ENCODE measurements at places on chromosomes 4 and X.

- DNase-seq = no peak
Observed at GRCh38 chr4:8303081-8303480, 33.5 kb downstream of the HTRA3 start.

GRCh38 chr4:60817609-60818008, 382.5 kb upstream of the ADGRL3 start:
- DNase-seq = no peak

DNA sequence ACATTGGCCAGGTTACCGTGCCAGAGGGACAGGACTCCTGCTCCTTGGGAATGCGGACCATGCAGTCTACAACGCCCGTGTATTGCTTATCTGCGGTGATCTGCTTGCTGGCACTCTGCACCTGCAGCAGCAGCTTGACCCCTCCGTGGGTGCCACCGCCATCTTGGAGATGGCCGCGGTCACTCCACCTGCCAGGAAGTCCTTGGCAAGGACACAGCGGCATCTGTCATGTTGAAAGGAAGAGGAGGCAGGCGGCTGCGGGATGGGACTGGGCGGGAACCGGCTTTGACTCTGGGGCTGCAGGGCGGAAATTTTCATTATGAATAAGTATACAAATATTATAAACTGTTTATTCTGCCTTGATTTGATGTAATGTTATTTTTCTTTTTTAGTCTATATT, 63.4 kb downstream of the F11 start:
- no peak for DNase-seq

GRCh38 chrX:23938690-23939089, 30.9 kb downstream of the CXorf58 start:
- DNase-seq = no peak

- DNase-seq = no peak
Observed at GRCh38 chrX:57453901-57454300, 137.9 kb upstream of the ZXDB start.

GRCh38 chr4:42683393-42683792, 26.5 kb upstream of the ATP8A1 start:
- no peak for DNase-seq

DNA sequence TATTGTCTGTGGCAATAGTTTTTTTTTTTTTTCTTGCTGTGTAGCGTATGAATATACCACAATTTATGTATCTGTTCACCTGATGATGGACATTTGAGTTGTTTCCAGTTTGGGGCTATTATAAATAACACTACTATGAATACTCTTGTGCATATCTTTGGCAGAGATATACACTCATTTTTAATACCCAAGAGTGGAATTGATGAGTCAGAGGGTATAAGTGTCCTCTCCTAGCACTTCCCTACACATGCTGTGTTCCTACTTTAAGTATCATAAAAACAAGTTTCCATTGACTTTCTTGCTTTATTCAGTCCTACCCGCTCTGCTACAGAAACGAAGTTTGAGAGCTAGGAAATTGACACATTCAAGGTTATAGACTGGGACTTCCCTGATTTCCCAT, 39.8 kb downstream of the XIAP start:
- DNase-seq = no peak

DNA sequence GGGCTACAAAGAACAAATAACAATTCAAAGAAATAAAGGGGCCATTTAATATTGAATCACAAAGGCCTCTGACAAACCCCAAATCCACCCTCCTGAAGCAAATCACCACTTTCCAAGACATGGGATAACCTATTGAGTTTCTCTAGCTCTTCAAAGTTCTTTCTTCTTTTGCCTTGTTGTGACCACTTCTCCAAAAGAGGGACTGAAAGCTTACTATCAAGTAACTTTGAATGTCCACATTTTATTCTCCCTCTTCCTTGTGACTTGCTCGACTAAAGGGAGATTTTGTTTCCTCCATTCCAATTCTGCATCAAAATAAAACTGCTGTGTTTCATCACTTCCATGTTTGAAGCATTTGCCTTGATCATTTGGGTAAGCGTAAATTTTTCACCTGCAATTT, 166.6 kb upstream of the SLC7A11 start:
- DNase-seq = no peak

DNA sequence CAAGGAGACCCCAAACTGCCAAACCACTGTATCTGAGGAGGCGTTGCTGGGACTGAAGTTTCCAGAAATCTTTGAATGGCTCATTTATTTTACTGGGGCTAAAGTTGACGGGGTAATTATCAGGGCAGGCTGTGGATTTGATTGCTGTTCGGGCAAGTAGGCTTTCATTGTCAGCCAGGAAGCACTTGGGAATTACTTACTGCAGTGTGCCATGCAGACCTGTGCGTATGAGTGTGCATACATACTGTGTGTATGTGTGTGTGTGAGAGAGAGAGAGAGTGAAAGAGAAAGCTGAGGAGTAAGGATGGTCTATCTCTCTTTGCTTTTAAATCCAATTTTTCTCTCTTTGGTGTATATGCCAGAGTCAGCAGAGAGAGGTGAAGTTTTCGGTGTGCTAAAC, 122.7 kb downstream of the NPNT start:
- DNase-seq = no peak

GRCh38 chrX:47218920-47219815, 687 bp downstream of the CDK16 start:
- DNase-seq = peak; percentile 48

- no peak for DNase-seq
Observed at GRCh38 chr4:6621556-6621927, 18.9 kb upstream of the MRFAP1 start.

- DNase-seq = no peak
Observed at GRCh38 chr4:68734095-68734494, 63.6 kb upstream of the UGT2B15 start.

DNA sequence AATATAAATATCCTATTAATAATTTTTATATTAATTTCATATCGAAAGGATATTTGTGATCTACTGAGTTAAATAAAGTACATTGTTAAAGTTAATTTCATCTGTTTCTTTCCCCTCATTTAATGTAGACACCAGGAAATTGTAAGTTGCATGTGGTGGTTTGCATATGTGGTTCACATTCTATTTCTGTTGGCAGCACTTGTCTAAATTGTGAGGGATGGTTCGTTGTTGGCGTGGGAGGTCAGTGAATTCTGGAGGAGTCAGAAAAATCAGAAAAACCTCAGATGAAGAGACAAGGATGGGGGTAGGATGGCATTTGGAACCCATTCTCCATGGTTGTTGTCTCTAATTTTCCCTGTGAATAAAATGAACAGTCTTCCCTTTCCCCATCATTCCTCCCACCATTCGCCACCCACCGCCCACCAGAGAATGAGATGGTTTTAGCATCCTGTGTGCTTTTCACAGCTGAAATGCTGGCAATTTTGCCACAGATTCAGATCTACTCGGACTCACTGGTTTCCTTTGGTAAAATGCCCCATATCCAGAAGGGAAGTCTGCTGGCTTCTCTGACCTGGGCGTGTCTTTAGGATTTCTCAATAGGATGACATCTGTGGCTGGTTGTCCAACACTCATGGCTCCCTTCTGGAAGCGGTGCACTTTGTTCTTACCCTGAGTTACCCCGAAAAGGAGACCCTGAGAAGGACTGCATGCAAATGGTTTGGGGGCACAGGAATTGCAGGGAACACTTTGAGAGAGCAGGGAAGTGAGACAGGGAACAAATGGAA, 52.3 kb downstream of the LGI2 start:
- DNase-seq = no peak

DNA sequence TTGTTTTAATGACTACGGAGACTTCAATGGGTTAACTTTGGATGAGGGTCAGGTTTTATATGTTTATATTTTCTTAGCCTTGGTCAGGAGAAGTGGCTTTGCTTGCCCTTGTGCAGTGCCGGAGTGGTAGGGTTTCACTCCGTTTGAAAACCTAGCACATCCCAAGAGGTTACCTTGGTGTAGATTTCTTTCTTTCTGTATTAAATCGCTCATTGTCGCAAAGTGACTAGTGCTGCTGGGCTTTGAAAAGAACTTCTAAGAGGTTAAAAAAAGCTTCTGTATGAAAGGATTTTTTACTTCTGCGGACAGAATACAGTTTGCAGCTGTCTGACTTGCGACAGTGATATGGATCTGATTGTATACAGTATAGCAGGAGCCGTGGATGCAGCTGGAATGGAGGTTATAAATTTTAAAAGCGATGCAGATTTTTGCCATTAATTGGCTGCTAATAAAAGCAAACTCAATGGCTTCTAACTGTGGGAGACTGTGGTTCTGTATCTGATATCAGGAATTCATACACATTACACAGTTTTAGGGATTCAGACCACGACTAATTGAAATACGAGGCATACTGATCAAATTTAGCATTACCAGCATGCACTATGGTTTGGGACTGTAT, 340.9 kb upstream of the PITX2 start:
- no peak for DNase-seq

DNA sequence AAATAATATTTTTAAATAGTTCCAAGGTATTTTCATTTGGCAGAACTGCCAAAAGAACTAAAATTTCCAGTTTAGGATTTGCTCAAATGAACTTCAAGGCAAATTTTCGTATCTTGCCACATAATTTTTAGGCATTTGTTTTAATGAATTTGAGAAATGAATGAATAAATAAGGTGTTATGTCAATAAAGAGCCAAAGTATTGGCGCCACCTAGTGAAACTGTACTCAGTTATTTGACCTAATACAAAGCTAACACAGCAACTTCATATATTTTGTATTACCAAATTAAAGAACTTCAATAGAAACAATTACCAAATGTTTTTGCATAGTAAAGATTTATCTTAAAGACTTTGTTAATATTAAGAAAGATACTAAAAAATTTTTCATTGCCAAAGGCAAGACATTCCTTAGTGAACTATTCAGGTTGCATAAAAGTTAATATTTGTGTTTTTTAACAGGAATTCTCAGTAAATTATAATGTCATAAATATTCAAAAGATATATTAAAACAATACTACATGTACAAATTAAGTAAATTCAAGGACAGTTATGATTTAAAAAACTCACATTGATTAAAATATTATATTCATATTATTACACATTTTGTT, 50.3 kb downstream of the STPG2 start:
- DNase-seq = no peak

DNA sequence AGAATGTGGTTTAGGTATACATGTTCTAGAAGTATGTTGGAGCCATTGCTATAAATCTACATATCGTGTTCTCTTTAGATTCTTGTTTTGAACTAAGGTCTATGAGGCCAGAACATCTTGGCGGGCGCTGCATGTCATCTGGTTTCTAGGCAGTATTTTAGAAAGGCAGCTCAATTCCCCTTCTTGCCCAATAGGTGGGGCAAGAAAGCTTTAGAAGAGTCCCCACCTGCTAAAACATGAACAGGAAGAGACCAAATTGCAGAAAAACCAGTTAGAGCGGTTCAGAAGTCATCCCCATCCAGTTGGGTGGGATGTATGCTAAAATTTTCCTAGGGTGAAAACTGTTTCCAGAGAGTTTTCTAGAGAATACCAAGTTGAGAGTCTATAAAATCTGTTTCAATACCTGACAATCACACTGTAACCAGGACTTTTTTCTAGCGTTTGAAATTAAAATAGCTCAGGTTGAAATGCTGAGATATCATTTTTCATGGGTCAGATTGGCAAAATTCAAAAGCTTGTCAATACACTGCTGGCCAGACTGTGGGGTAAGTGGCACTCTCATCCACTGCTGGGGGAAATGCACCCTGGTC, 17.5 kb upstream of the SH3KBP1 start:
- DNase-seq = no peak

GRCh38 chrX:147699061-147699460, 212.7 kb upstream of the FMR1 start:
- DNase-seq = no peak

DNA sequence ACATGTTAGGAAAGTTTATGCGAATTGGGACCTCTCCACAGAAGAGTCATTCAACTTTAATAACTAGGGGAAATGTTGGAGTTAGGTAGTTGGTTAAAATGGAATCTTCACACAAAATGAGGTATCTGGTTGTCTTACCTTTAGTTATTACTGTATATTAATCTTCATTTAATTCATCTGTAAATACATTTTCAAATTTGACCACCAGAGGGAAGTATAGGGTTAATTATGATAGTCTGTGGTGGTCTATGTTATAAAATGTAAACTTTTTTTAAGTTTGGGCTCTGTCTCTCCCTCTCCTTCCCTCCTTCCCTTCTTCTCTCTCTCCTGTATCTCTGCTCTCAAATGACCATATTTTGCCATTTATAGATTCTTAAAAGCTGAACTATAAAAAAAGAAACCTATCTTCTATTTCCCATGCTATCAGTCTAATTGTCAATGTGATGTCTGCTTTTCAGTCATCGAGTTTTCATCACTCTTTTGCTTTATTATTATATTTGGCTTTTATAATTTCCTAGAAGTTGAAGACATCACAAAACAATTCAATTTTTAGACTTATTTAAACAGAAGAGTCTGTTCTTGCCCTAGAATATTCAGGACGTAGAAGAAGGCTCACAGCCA, 49.8 kb downstream of the TMEM144 start:
- no peak for DNase-seq

- DNase-seq = no peak
Observed at GRCh38 chrX:10989386-10989785, 121.7 kb upstream of the HCCS start.

- no peak for DNase-seq
Observed at GRCh38 chr4:30768277-30768676, 48.1 kb downstream of the PCDH7 start.

- DNase-seq = no peak
Observed at GRCh38 chrX:34559325-34559724, 97.8 kb downstream of the TMEM47 start.

All from stimulated activated naive CD4-positive, alpha-beta T cell treated with Interleukin-2 at 50 U/mL for 16 hours (primary cell).